ENCODE measurements at places on chromosomes 3 and 15. TPM values are rescaled to one million over a fixed set of nuclear protein-coding genes. Genes with fewer than 3 reads are reported as not detected.
A peak's percentile ranks its signal among the peaks of the same experiment; 100 is the strongest.

DNA sequence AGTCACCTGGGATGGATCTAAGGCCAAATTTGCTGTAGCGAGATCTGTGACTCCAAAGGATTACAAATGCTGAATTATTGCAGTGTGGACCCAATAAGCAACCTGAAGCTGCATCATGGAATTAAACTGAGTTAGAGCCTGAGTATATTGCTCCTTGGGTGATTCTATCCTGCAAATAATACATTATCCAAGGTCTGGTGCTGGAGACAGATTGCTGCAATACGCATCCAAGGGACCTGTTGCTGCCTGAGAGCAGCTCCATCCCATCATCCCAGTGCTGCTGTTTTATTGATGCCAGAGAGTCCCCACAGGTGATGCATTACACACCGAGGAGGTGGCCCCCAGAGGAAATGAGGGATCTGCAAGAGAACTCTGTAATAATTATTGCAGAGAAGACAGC, 31.6 kb upstream of the PCSK6 start:
- no peak overlapping the region for H3K4me3 ChIP-seq
- no peak for DNase-seq
- H3K27ac ChIP-seq, result no peak overlapping the region
- H3K4me1 ChIP-seq, result no peaks in the 10 kb centered on the region
- H3K27me3 ChIP-seq, result no peaks in the 10 kb centered on the region

DNA sequence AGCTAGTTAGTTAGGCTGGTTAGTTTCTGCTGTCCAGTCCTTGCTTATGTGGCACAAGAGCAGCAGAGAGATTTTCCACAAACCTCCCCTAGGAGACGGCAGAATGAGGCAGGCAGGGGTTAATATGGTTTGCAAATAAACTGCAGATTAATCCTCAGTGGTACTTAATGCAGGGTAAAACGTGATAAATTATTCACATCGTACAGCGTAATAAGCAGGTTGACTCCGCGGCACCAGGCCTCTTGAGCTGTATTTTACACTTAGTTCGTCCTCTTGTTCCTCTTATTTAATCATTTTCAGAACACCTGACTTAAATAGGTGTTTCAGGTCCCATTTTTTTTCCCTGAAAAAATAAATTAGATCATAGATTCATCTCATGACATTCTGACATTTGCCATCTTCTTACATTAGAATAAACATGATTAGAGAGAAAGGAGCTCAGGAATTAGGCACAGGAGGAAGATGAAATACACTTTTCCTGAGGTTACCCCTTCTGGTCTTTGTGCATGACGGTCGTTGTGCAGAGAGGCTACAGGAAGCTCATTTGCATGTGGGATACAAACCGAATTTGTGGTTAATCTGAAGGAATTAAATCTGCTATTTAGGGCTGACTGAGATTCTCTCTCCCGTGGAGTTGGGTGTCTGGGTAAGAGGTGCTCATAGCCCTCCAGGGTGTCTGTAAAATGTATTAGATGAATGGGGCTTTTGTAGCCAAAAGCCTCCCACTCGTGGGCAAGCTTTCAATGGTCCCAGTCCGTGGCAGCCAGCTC, 27.1 kb upstream of the VPS8 start:
- no peak for DNase-seq
- no peak overlapping the region for H3K27ac ChIP-seq
- H3K36me3 ChIP-seq, result no peaks in the 10 kb centered on the region
- H3K27me3 ChIP-seq, result no peaks in the 10 kb centered on the region
- H3K4me1 ChIP-seq, result peaks cover 5% of the 10 kb centered on the region
- no peak overlapping the region for H3K4me3 ChIP-seq

DNA sequence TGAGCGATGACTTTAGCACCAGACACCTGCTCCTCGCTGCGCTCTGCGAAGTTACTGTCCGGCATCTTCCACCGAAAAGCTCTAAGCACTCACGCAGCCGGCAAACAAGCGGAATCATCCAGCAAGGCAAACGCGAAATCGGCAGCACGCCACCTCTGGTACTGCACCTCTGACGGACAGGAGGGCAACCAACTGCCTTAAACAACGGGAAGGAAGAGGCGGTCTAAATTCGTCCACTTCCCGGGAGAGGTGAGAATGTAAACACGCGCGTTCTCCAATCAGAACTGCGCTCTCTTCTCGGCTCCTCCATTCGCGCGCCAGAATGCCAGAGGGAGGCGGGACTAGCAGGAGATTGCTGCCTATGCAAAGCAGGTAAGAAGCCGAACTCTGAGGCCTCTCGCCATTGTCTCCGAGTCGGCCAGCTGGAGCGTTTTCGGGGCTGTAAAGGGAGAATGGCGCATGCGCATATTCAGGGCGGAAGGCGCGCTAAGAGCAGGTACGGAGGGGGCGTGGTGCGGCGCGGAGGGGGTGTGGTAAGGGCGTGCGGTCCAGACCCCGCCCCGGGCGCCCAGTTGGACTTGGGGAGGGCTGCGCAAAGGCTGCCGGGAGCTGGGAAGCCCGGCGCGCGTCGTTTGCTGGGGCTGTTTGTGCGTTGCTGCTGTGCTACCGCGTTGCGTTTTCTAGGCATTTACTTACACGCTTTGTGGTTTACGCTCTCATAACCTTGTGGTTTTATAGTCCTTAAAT, at the start of the genes BTD and HACL1:
TSS of gene BTD (plus strand) at position 347 of the 747 bp plus-strand sequence. CDS start 33,695 bp downstream, outside the sequence.
TSS of gene HACL1 (minus strand) at position 171 of the 747 bp plus-strand sequence. CDS start at position 65, 106 bp downstream.
- DNase-seq, result peak; percentile 98
- H3K4me3 ChIP-seq, result peak within 1 kb of the TSS; percentile 94
- peaks cover 27% of the 10 kb centered on the region for H3K36me3 ChIP-seq

- no peak for DNase-seq
- H3K27me3 ChIP-seq, result no peaks in the 10 kb centered on the region
- no peaks in the 10 kb centered on the region for H3K4me1 ChIP-seq
- H3K36me3 ChIP-seq, result no peaks in the 10 kb centered on the region
- H3K27ac ChIP-seq, result no peak overlapping the region
Observed at GRCh38 chr15:78837543-78837942, 26.3 kb upstream of the ADAMTS7 start.

DNA sequence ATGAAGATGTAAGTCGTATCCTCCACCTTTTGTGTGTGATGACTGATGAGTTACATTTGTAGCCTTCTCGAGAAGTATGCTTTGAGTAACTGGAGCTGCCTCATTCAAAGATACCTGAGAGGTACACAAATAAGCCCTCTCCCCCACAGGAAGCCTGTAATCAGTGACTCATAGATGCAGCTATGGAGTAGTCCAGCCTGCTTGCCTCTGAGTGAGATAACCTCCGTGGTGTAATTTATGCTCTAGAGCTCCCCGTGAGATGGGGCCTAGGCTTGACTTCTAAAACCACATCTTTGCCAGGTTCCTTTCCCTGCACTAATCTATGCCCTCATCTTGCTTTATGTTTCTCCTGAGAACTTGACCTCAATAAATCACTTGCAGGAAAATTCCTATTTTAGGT, 291.7 kb downstream of the SUCLG2 start:
- no peaks in the 10 kb centered on the region for H3K4me1 ChIP-seq
- no peaks in the 10 kb centered on the region for H3K36me3 ChIP-seq
- H3K27ac ChIP-seq, result no peak overlapping the region

DNA sequence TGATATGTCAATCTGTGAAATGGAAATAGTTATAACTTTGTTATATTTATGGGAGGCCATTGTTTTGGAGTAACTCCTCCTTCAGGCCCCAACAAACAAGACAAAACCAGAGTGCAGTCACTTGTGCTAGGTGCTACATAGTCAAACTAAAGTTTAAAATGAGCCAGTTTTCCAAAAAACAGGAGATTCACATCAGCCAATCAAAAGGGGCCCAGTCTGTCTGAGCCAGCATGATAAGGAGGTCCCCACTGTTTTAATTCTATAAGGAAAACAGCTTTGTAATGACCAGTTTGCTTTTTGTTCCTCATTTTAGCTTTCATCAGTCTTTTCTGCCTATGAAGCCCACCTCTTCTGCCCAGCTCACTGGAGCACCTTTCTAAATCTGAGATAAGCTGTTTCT, 94.7 kb upstream of the SLC7A14 start:
- H3K4me1 ChIP-seq, result no peaks in the 10 kb centered on the region
- no peak overlapping the region for H3K27ac ChIP-seq
- no peaks in the 10 kb centered on the region for H3K36me3 ChIP-seq
- H3K4me3 ChIP-seq, result no peak overlapping the region
- no peak for DNase-seq

GRCh38 chr3:10925436-10926255, 66.9 kb upstream of the SLC6A1 start:
- H3K27me3 ChIP-seq, result peaks cover 6% of the 10 kb centered on the region
- H3K27ac ChIP-seq, result no peak overlapping the region
- no peak for DNase-seq
- H3K4me3 ChIP-seq, result no peak overlapping the region

GRCh38 chr15:66214246-66214645, 39.3 kb downstream of the MEGF11 start:
- H3K27ac ChIP-seq, result no peak overlapping the region
- DNase-seq, result no peak
- no peaks in the 10 kb centered on the region for H3K4me1 ChIP-seq
- H3K27me3 ChIP-seq, result no peaks in the 10 kb centered on the region
- H3K36me3 ChIP-seq, result no peaks in the 10 kb centered on the region
- H3K4me3 ChIP-seq, result no peak overlapping the region

GRCh38 chr3:175585898-175586297, 726.8 kb downstream of the NAALADL2 start:
- DNase-seq, result no peak
- H3K27ac ChIP-seq, result no peak overlapping the region
- H3K4me3 ChIP-seq, result no peak overlapping the region
- no peaks in the 10 kb centered on the region for H3K27me3 ChIP-seq

GRCh38 chr3:188051801-188052168, 102.2 kb upstream of the LPP start:
- H3K27ac ChIP-seq, result no peak overlapping the region
- DNase-seq, result no peak
- H3K4me3 ChIP-seq, result no peak overlapping the region
- peaks cover 9% of the 10 kb centered on the region for H3K4me1 ChIP-seq

DNA sequence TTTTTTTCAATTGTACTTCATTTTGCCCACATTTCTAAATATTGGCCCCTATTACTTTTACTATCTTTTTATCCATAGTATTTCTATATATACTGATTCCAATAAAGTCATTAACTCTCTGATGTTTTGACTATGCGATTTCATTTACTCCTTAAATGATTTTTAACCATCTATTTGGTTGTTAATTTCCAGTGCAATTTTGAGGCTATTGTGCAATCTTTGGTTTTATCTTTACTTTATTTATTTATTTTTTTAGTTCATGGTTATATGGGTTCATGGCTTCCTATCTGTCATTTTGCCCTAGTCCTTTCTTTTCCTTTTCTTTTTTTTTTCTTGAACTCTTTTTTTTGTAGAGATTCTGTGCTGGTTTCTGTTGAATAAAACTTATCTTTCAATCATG, 1408.0 kb upstream of the GBE1 start:
- H3K4me1 ChIP-seq, result no peaks in the 10 kb centered on the region
- H3K27ac ChIP-seq, result no peak overlapping the region
- no peak overlapping the region for H3K4me3 ChIP-seq
- no peaks in the 10 kb centered on the region for H3K27me3 ChIP-seq
- no peak for DNase-seq

GRCh38 chr15:69298697-69299441, at the start of gene PAQR5:
Gene PAQR5 (plus strand): TSS chr15:69298912. CDS start chr15:69360081, 61,169 bp downstream.
- DNase-seq, result no peak
- H3K4me1 ChIP-seq, result peaks cover 5% of the 10 kb centered on the region
- no peaks in the 10 kb centered on the region for H3K36me3 ChIP-seq

DNA sequence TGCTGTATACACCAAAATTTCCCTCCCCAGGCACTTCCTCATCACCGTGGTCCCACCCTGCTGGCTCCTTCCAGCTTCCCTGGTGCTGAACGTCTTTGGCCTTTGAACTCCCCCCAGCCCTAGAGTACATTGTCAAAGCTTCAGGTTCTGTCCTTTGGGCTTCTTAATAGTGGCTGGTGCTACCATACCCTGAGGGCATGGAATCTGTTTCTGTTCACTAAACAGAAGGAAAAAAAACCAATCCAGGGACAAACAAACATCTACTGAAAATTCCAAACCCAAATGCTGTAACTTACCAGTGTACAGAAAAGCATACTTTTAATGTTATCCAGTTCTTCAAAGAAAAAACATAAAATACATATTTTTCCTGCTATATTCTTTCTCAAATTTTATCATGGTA, 148.7 kb downstream of the MYLK start:
- no peaks in the 10 kb centered on the region for H3K4me1 ChIP-seq
- no peaks in the 10 kb centered on the region for H3K27me3 ChIP-seq
- DNase-seq, result no peak
- no peaks in the 10 kb centered on the region for H3K36me3 ChIP-seq

- no peak for DNase-seq
- no peaks in the 10 kb centered on the region for H3K27me3 ChIP-seq
- no peaks in the 10 kb centered on the region for H3K4me1 ChIP-seq
- H3K36me3 ChIP-seq, result peaks cover 2% of the 10 kb centered on the region
- no peak overlapping the region for H3K27ac ChIP-seq
Observed at GRCh38 chr3:108150200-108150599, 59.4 kb upstream of the CD47 start.

DNA sequence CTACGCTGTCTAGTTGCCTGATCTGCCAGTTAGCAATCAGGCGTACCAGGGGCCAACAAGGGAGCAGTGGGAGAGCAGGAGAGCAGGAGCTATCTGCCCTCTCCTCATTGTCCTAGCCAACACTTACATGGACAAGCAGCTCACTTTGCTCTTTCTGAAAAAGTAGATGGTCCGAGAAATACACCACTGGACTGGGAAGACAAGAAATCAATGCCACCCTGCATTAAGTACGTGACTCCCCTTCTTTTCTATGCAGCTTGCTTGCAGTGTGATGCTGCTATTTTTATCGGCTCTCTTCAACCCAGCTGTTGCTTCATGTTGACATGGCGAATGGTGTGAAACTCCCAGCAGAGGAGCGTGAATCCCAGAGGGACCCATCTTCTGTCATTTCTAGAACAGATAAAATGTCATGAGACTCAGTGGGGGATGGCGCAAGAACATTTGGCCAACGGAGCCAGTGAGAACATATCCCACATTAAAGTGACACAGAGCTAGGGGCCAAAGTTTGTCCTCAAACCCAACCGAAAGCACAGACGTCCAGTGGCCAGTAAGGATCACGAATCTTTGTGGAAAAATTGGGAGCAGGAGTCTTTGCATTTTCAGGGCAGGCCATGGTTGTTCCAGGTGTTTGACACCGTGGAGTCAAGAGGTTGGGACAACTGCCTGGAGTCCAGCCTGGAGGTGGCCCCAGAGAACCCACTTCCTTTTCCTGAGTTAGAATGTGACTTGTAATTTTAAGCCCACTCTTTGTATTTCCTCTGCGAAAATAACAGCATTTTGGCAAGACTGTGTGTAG, 53.7 kb upstream of the MEF2A start:
- no peaks in the 10 kb centered on the region for H3K36me3 ChIP-seq
- DNase-seq, result no peak
- no peaks in the 10 kb centered on the region for H3K4me1 ChIP-seq

RHCG gene
- total RNA-seq, result not detected

GOLGA6D gene
- not detected for total RNA-seq

CYP8B1 gene
- total RNA-seq, result not detected

CCDC80 gene
- not detected for total RNA-seq

MINDY2 gene
- 15.5 TPM for total RNA-seq

All from CD4-positive, CD25-positive, alpha-beta regulatory T cell (primary cell).